ENCODE measurements at places on chromosomes 5 and 9. TPM values are rescaled to one million over a fixed set of nuclear protein-coding genes. Genes with fewer than 3 reads are reported as not detected.

- no peak for DNase-seq
Measured at GRCh38 chr5:39580702-39581453, 156.1 kb upstream of the DAB2 start.

The IL13 gene
- total RNA-seq: 16.3 TPM

- DNase-seq: no peak
Measured at GRCh38 chr5:149268928-149269557, 2.6 kb upstream of the AFAP1L1 start.

GRCh38 chr5:55226027-55226933 lies 835 bp downstream of the MCIDAS start:
- peak; percentile 79 for DNase-seq

GRCh38 chr9:89457376-89457855 lies 40.5 kb downstream of the SEMA4D start:
- DNase-seq: no peak

DNA sequence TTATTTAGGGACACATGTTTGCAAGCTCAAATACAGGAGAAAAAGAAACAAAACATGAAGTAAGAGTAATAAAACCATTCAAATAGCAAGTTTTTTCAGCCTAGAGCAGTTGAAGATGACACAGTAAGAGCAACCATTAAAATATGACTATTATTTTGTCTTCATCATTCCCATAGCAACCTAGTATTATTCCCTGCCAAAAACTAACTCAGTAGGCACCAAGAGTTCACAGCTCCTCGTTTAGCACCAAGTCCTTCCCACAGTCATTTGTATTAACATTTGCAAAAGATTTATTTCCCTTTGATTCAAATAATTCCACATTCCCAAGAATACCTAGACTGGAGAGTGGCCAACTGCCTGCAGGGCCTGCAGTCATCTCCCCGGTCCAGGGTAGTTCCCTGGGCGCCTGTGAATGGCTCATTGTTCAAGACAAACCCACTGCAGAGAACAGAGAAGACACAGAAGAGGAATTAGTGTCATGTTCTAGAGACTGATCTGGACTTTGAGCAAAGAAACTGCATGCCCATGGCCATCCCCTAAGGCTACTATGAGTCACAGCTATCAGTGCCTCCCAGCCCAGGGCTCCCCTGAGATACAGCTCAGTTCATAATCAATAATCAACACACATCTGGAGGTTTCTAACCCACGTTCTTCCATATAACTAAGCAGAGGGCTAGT lies 139.1 kb upstream of the MAP3K1 start:
- no peak for DNase-seq

The REXO4 gene
- total RNA-seq: 22.9 TPM

The ROR2 gene
- 0.07 TPM for total RNA-seq

- DNase-seq: no peak
Measured at GRCh38 chr5:6372251-6373080, 5.9 kb downstream of the MED10 start.

The C9orf50 gene
- not detected for total RNA-seq

- DNase-seq: no peak
Measured at GRCh38 chr9:69885474-69885929, 64.9 kb downstream of the CFAP95 start.

The SPAG8 gene
- 1.4 TPM for total RNA-seq

- DNase-seq: peak; percentile 51
Measured at GRCh38 chr9:34989946-34990635, 546 bp downstream of the DNAJB5 start.

DNA sequence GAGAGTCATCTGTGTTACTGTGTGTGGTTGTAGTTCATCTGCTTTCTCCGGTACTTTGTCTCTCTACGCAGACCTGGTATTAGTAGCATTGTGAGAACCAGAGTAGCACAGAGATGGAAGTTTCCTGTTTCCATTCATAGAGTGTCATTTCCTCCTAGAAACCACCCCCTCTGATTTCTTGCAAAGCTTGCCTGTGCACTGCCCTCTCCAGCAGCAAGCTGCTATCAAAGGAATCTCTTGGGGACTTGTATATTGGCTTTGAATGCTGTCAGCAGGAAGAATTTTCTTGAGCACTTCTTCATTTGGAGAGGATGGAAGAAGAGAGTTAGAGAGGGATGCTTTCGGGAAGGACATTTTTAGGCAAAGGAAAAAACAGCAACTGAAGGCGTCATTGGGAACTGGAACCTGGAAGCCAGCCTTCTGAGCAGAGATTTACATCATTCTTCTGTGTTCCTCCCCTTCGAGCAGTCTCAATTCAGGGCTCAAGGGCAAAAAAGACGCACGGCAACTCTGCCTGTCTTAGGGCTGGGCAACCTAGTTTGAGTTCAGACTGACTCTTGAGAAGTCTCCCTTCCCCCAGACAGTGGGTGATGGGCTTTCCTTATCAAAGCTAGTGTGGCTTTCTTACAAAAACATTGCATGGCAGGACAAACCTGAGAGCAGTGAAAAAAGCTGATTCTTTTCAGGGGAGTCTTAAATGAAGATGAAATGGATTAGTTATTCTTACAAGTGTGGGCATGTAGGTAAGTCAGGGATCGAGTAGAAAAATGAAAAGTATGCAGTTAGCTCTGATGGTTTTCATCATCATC lies 226.3 kb downstream of the AOPEP start:
- peak; percentile 12 for DNase-seq

DNA sequence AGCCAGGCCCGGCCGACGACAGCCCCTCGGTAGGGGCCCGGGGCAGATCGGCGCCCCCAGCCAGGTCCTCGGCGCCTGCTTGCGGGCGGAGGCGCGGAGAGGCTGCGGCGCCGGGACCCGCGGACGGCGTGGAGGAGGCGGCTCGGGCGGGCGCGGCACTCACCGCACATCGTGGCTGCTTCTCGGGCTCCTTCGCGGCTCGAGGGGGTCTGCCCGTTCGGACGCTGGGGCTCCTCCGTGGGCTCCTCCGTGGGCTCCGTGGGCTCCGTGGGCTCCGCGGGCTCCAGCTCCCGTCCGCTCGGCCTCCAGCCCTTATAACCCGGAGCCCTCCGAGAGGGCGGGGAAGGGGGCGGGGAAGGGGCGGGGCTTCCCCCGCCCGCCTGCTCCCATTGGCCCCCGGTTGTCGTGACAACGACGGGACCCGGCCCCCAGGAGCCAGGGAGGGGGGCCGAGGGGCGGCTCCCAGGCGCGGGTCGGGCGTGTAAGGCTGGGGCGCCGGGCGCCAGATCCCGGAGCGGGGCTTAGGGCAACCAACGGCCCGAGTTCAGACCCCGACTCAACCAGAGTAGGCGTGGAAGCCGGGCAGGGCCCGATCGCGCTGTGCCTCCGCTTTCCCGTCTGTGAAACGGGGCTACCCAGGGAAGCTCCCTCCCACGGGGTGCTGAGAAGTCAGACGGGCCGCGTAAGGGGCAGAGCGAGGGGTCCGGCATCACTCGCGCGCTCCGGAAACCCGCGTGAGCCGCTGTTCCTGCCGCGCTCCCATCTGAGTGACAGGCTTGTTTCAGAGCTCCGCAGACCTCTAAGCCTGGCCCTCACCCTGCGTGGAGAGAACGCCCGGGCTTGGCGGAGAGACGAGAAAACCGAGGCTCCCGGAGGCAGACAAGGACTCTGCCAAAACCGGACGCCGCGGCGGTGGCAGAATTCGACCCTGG lies at the start of gene GFPT2:
TSS of gene GFPT2 (minus strand) at position 289 of the 932 bp plus-strand sequence. CDS start at position 170, 119 bp downstream.
- peak; percentile 72 for DNase-seq

DNA sequence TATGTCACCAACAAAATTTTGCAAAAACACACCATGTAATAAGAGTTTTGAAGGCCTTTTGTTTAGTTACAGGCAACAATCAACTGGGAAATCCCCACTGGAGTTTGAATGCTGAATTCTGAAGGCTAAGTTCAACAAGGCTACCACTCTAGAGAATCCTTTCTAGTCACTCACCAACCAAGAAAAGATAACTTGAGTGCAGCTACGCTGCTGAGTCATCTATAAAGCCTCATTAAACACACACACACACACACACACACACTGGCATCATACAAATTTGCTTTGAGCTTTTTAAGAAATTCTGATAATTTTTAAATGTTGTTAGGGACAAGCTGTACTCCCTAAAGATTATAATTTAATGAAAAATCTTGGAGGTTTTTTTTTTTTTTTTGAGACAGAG lies 219.6 kb downstream of the DENND1A start:
- DNase-seq: no peak

The TOPORS gene
- total RNA-seq: 12.8 TPM

GRCh38 chr5:122877518-122877917 lies 32.1 kb downstream of the SNX24 start:
- no peak for DNase-seq

DNA sequence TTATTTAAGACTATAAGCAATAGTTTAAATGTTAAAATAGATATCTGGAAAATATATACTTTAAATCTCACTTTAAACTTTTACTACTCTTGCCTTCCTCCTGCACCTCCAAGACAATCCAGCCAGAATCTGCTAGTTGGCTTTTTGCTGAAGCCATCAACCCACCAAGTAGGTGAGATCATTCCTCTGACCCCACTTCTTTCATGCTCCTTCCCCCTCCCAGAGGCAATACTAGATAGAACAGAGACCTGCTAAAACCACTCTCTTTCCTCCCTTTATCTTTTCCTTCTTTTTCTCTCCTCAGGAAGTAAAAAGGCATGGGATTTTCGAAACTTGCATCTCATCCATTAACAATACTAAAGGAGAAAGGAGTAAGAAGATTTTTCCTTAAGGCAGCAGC lies 30.1 kb upstream of the CAMK4 start:
- no peak for DNase-seq

The LCN15 gene
- total RNA-seq: not detected

DNA sequence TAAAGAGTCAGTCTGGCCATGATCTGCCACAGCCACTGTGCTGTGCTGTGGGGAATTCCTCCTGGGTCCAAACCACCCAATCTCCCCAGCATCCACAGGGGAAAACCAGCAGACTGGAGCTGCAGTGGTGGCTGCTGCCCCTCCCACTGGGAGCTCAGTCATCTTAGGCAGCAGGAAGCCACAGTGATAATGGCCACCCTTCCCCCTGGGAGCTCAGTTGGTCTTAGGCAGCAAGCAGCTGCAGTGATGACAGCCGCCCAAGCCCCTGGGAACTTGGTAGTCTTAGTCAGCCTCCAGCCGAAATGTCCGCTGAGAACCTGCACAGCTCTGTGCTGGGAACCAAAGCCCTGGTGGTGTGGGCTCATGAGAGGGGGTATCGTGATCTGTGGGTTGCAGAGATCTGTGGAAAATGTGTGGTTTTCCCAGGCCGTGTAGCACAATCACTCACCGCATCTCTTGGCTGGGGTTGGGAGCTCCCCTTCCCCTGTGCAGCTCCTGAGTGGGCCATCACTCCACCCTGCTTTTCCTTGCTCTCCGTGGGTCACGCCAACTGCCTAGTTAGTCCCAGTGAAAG lies 38.4 kb upstream of the SMIM15 start:
- DNase-seq: no peak

DNA sequence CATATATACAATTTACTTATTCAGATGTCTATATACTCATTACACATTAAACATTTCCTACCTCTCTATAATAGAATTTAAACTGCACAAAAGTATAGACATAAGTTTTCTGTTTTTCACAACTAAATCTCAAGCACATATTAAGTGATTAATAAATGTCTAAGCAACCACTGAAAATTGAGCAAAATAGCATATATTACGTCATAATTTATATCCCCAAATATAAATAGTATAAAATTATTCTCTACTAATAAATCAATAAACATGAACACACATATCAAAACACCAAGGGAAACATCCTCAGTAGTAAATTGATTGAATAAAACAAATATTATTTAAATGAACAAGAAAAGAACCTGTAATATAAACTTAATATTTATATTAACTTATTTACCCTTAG lies 865.1 kb downstream of the CDH18 start:
- DNase-seq: no peak

The ZFP2 gene
- total RNA-seq: 0.58 TPM

DNA sequence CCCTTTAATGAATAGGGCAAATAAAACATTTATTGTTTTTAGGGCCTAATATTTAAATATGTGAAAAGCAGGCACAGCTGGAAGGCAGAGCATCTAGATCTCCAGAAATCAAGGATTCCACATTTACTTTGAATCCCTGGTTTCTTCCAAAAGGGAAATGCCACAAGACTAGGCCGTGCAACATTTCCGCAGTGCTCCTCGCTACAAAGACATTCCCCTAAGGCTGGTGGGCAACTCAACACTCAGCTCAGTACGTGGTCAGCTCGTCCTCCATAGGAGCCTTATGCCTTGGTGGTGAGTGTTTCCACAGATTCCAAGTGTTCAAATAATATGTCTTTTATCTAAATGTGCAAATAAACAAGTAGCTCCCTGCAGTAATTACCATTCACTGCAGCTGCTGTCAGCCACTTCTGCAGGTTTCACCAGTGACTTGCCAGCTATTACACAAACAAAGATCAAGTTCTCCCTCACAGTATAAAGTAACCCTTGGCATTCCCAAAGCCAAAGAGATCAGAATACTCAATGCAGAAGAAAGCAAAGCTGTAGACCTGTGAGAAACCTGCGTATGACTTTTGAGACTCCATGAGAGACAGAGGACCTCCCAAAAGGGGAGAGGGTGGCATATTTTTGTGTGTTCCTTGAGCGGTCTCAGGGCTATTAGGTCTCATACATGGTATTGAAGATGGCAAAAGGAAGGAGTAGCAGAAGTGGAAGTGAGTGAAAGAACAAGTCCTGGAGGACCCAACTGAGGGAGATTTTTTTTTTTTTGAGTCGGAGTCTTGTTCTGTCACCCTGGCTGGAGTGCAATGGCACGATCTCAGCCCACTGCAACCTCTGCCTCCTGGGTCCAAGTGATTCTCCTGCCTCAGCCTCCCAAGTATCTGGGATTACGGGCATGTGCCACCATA lies 38.0 kb upstream of the TENT2 start:
- no peak for DNase-seq

GRCh38 chr9:131618071-131618479 lies 72.8 kb downstream of the PRRT1B start:
- DNase-seq: no peak

DNA sequence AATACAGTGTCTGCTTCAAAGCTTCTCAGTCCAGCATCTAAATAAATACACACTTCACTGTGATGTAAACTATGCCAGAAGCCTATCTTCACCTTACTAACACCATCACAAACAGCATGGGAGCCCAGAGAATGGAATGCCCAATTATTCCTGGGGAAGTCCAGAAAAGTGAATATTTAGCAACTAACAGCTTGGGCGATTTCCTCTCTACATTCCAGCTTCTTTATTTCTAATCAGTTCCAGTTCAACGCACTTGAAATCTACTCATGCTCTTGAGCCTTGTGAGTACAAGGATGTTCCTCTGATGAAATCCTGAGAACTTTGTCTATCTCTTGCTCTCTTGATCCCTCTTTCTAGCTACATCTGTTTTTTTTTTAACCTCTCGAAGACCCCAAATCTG lies 100.4 kb upstream of the C9orf72 start:
- no peak for DNase-seq

- DNase-seq: no peak
Measured at GRCh38 chr5:14036947-14037346, 92.5 kb upstream of the DNAH5 start.

The GBGT1 gene
- 2.0 TPM for total RNA-seq

The TMEM174 gene
- total RNA-seq: not detected

Measured in activated T-cell treated with anti-CD3 and anti-CD28 coated beads, Interleukin-2, amount 50 U/mL, for 72 hours (primary cell).